Stimulated activated CD4-positive, alpha-beta T cell treated with anti-CD3 and anti-CD28 coated beads, Interleukin-2, amount 100 ng/mL, for 24 hours (primary cell): ENCODE measurements at places on chromosomes 7 and 10.

- DNase-seq, result no peak
These were observed 330.6 kb downstream of the PTPRN2 start for GRCh38 chr7:158257001-158257400.

- DNase-seq, result no peak
These were observed 1127.3 kb upstream of the AUTS2 start for GRCh38 chr7:68470836-68471435.

GRCh38 chr7:20411372-20411771 lies 80.7 kb downstream of the ITGB8 start:
- DNase-seq, result no peak

- DNase-seq, result no peak
These were observed 105.5 kb downstream of the KCNMA1 start for GRCh38 chr10:77532068-77532467.

GRCh38 chr7:38655833-38656774 lies 24.9 kb upstream of the AMPH start:
- DNase-seq, result no peak

DNA sequence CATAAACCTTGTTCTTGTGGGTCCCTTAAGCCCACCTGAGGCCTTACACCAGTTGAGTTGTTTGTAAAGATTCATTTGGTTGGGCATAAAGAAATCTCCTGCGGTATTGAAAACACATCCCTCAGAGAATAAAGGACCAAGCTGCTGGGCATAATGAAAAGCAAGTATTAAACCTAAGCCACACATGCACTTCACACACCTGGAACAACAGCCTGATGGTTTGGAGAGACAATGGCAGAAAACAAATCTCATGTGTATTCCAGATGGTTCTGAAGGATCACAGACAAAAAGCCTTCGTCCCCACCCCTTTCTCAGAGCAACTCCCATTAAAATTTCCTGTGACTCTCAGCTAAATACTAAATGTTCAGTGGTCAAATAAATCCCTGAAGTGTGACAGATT lies 44.2 kb downstream of the FEZF1 start:
- DNase-seq, result no peak

DNA sequence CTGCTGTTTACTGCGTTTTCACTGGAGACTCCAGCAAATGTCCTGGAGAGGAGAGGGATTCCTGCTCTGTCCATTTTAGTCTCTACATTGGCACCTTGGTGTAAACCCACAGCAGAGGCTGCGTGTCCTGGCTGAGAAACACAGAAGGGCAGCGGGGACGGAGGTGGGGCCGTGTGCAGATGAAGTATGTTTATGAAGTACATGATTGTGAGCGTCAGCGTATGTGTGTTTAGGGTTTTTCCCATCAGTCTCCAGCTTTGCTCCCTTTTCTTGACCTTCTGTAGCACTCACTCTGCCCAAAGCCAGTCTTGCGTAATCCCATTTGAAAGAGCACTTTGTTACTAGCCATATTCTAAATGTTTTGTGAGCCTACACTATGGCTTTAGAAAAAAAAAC lies 750.7 kb upstream of the SORCS1 start:
- DNase-seq, result no peak

DNA sequence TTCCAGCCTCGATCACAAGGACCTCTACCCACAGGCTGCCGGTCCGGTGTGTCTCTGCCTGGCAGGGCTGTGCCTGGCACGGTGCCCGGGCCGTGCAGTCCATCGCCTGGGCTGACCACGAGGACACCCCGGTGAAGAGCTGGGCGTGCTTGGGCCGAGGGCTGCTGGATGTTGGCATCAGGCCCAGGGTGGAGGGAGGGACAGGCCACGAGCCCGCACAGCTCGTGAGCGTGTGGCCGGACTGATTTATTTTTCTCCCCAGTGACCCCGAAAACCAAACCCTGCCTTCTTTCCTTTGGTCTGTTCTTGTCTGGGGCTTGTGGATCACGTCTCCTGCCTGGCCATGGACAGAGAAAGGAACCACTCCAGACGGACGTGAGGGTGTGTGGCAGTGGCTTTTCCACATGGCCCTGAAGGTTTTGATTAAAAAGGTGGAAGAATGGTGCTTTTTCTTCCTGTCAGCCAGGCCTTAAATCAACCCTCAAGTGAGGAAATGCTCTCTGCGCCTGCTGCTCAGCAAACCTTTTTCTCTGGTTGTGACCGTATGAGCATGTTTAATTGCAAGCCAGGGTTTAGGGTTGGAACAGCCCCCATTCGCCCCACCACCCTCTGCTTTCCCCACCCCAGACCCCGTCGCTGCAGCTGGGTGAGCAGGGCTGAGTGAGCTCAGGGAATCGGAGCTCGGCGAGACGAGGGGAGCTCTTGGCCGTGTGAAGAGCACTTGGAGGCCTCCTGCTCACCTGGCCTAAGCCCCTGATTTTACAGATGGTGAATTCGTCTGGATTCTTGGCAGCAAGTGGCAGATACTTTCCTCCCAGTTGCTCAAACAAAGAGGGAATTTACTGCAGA lies 130.1 kb downstream of the RGS10 start:
- DNase-seq, result no peak

DNA sequence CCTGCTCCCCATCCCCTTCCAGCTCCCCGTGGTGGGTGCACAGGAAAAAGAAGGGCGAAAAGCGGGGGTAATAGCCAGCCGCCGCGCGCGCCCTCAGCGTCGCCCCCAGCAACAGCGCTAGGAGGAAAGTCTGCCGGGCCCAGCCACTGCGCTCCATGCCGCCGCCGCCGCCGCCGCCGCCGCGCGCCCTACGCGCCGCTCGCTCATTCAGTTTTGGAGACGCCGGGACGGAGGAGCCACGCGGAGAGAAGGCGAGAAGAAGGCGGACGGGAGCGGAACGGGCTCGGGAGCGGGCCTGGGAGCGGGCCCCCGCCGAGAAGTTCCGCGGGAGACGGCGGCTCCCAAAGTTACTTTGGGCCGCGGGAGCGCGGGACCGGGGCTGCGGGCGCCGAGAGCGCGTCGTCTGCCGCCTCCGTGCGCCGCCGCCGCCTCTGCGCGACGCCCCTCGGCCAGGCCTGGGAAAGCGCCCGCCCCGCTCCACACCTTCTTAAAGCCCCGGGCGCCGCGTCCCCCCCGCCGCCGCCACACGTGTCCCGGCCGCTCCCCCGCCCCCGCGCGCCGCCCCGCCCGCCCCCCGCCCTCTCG lies at the start of gene RELN:
RELN (minus strand) TSS at position 459 of the 585 bp plus-strand sequence; CDS start at position 157, 302 bp downstream.
- DNase-seq, result no peak

- no peak for DNase-seq
These were observed 76.8 kb downstream of the NPSR1 start for GRCh38 chr7:34734771-34735170.

DNA sequence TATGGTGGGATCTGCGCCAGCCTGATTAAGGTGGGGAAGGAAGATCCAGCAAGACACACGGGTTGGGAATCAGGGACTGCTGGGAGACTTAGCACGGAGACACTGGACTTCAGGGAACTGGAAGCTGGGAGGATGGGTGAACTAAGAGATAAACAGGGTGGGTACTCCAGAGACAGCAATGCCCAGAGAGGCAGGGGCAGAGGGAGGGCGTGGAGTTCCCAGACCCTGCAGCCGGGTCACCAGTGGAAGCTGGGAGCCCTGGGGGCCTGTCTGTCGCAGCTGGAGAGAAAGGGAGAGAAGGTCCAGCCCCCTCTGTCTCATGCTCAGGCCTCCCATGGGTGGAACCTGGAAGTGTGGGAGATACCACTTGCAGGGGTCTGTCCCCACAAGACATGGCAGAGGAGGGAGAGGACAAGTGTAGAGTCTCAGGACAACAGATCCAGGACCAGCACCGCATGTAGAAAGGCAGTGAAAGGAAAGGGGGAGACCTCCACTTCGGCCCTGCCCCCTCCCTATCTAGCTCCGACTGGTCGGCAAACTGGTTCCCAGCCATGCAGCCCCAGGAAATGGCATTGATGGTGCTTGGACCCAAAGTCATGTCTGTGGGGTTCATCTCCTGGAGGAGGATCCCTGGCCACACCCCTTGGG lies 44.4 kb downstream of the AOC1 start:
- DNase-seq, result no peak

- no peak for DNase-seq
These were observed 88.7 kb downstream of the MAD1L1 start for GRCh38 chr7:2143981-2144595.

DNA sequence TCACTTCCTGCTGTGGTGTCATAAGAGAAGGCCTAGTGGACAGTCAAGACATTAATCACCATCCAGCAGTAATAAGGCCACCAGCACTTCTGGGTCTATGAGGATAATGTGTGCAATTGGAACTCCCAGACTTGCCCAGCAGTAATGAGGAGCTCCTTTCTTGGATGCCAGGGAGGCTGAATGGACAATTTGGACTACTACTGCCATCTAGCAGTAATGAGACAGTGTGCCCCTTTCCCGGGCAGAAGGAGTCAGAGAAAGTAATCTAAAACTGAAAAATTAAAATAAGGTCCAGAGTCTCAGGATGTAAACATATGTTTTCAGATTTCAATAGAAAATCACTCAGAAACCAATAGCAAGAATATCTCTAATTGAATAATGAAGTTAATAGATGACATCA lies 400.4 kb downstream of the CDC14C start:
- no peak for DNase-seq

DNA sequence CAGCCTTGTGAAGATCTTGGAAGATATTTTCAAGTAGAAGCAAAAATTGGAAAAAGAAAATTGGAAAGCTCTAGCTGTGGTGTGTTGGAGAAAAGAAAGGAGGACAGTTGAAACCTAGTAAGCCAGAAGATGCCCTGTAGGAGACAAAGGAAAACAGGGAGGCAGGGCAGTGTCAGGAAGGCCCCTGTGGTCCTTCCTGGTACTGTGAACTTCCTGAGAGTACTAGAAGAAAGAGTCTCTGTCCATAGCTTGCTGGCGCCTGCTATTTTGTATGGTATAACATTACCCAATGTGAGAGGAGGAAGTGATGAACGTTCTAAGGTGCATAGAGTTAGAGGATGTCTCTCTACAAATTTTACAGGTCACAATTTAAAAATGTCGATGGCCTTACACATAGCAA lies 183.1 kb downstream of the CTTNBP2 start:
- no peak for DNase-seq

GRCh38 chr7:113800826-113801225 lies 118.0 kb downstream of the PPP1R3A start:
- DNase-seq, result no peak

DNA sequence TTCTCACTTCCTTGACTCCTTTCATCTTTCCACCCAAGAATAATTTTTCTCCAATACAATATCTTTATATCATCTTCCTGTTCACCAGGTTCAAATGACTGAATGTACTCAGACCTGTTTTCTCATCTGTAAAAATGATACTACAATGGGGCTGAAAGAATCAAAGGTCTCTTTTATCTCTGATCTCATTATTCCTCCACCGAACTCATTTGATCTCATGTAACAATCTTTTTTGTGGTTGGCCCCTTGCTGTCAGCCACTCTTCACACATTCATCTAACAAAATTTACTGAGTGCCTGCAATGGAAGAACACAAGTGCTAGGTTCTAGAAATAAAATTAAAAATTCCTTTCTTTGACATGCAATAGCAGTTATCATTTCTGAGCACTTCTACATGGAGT lies 65.0 kb downstream of the GRM8 start:
- DNase-seq, result no peak
